ENCODE measurements at places on chromosomes 16 and 17.
A peak's percentile ranks its signal among the peaks of the same experiment; 100 is the strongest.

GRCh38 chr16:46828943-46829342 lies 2.0 kb downstream of the C16orf87 start:
- no peak for DNase-seq

DNA sequence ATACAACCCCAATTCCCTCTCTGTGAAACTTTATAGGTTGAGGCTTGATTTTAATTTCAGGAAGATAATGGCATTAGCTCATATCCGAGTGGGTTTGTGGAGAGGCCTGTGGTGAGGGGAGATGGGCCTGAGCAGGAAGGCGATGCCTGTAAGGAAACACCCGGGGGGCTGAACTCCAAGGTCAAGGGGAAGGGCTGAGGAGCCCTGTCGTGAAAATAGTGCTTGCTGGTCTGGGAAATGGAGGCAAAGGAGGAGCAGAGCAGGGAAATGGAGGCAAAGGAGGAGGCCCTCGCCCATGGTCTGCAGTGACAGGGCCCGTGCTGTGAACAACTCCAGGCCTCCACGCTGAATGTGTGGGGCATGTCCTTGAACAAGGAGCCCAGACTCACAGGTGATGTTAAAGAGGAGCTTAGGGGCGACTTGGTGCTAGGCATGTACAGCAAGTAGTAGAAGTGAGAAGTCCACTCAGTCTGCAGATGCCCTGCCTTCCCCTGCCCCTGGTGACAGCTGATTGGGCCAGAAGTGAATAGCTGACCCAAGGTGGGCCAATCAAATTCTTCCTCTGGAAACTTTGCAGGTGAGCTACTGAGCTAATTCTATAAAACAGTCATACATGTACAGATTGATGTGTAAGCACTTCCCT lies 38.1 kb downstream of the MRPS23 start:
- DNase-seq, result no peak

GRCh38 chr17:32484041-32484461 lies 2.7 kb upstream of the CDK5R1 start:
- no peak for DNase-seq

- DNase-seq, result no peak
These were observed 217.9 kb upstream of the PSMD7 start for GRCh38 chr16:74078511-74079231.

GRCh38 chr16:87555647-87556046 lies 46.7 kb upstream of the JPH3 start:
- DNase-seq, result no peak

DNA sequence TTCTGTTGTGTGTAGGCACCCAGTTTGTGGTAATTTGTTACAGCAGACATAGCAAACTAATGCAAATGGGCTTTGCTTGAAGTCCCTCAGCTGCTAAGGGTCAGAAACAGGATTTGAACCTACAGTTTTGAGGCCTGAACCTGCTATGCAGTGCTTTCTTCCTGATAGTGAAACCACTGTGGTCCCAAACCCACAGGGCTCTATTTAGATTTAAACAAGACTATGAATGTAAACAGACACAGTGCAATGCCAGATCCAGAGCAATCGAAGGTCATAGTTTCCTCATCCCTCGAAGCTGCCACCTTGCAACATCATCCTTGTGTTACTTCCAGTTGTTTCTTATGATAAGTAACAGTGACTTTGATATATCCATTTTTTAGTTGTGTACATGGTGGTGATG lies 630.2 kb downstream of the WWOX start:
- DNase-seq, result no peak

- DNase-seq, result peak; percentile 83
These were observed 31.3 kb downstream of the DCUN1D3 start for GRCh38 chr16:20868890-20869289.

DNA sequence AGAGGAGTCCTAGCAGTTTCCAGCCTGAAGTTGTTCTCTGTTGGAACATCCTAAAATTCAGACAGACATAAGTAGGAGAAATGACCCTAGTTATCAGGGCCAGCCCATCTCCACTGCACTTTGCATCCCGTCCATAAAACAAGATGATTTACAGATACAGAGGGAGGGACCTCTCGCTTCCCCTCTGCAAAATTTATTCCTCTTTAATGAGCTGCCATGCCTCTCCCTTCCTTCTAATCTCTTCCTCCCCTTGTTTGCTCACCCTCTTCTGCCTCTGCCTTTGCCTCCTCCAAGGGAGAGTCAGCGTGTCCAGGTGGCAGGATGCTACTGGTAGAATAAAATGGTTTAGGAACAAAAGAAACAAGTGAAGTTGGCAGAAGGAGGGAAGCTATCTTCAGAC lies 351.3 kb downstream of the SOX9 start:
- no peak for DNase-seq

GRCh38 chr16:13110124-13110796 lies 208.9 kb downstream of the SHISA9 start:
- no peak for DNase-seq

GRCh38 chr17:36534840-36535668 lies at the start of the genes MYO19 and PIGW:
TSS of gene MYO19 (minus strand) at chr17:36534868. CDS start at chr17:36532538, 2,330 bp downstream.
TSS of gene PIGW (plus strand) at chr17:36534987. CDS start at chr17:36537102, 2,115 bp downstream.
- peak; percentile 95 for DNase-seq

- no peak for DNase-seq
These were observed 183.2 kb downstream of the C16orf78 start for GRCh38 chr16:49556606-49557446.

DNA sequence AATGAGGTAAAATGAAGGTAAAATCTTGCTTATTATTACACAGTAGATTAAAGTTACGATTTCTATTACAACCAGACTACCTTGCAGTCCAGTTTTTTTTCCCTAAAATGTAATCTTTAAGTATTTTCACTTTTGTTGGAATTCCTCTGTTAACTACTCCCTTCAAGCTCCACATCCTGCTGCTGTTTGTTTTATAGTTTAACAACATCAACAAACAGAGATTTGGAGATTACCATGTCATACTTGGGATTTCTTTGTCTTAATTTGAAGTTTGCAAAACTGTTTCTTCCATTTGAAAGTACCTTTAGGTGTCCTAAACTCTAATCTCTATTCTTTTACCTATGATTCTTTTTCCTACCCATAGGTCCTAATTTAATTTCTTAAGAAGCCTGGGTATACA lies 83.3 kb downstream of the ABHD15 start:
- DNase-seq, result no peak

DNA sequence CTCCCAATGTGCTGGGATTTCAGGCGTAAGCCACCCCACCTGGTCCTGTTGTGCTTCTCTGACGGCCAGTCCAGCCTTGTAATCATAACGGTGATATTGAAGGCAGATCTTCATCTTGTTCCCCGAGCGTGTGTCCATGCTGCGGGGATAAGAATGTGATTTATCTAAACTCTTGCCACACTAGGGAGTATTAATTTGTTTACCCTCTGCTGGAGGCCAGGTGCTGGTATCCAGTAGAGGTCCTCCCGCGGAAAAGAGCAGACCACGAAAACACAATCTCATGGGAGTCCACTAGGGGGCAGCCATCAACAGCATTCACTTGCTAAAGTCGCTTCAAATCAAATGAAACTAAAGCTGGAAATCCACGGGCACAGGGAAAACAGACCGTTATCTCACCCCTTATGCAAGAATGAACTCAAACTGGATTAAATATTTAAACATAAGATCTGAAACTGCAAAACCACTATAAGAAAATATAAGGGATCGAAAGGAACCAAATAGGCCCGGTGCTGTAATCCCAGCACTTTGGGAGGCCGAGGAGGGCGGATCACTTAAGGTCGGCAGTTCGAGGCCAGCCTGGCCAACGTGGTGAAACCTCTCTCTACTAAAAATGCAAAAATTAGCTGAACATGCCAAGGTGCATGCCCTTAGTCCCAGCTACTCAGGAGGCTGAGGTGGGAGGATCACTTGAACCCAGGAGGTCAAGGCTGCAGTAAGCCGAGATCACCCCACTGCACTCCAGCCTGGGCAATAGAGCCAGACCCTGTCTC lies 22.3 kb upstream of the RBBP6 start:
- peak; percentile 88 for DNase-seq

GRCh38 chr16:68792465-68793324 lies 50.6 kb upstream of the TANGO6 start:
- peak; percentile 39 for DNase-seq

DNA sequence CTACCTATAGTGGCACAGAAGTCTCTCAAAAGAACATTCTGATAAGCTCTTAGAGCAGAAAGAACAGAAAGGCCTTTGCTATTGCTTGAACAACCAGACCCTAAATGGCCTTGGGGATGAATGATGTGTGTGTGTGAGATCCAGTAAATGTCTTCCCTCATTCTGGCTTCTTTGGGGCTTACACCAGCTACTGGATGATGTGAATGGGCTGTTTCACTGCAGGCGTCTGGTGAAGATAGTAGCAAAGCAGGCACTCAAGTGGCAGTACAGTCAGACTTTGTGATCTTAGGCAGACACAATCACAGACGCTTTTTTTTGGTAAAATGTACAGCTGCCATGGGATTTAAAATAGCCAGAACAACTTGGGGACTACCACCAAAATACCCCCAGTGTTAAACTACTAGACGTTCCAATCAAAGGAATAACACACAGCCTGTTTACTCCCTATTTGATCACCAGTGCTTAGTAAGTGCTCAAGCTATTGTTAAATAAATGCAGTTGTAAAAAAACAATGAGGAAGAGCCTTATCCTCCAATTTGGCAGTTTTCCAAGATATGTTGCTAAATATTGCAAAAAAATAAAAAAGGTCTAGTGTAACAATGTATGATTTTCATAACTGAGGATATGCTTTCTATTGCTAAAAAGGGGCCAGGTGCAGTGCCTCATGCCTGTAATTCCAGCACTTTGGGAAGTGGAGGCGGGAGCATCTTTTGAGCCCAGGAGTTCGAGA lies 17.9 kb downstream of the NDUFAB1 start:
- peak; percentile 19 for DNase-seq

GRCh38 chr17:14738652-14738988 lies 437.7 kb downstream of the HS3ST3B1 start:
- DNase-seq, result no peak

GRCh38 chr16:57069635-57070370 lies 22.6 kb upstream of the CPNE2 start:
- no peak for DNase-seq

DNA sequence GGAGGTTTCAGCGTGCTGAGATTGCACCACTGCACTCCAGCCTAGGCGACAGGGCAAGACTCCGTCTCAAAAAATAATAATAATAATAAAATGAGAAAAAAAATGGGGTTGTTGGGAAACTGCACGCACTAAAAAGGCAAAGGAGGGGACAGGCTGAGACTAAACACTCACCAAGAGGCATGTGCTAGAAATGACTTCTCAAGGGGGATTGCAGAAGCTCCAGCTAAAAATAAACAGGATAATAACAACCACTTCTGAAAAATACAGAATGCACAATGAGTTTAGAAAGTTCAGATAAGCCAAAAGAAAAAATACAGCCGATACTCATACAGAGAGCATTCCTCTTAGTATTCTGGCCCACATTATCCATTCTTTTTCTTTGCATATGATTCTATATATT lies 15.1 kb upstream of the TIMP2 start:
- no peak for DNase-seq

- DNase-seq, result peak; percentile 87
These were observed 27.2 kb downstream of the CLEC16A start for GRCh38 chr16:10971560-10971961.

GRCh38 chr17:45310380-45311324 lies 6.2 kb downstream of the MAP3K14 start:
- DNase-seq, result no peak

- DNase-seq, result peak; percentile 9
These were observed 500.2 kb downstream of the CDH11 start for GRCh38 chr16:64621616-64622015.

Data from GM03348 (cell line).